ENCODE measurements at places on chromosomes 11 and 22.

DNA sequence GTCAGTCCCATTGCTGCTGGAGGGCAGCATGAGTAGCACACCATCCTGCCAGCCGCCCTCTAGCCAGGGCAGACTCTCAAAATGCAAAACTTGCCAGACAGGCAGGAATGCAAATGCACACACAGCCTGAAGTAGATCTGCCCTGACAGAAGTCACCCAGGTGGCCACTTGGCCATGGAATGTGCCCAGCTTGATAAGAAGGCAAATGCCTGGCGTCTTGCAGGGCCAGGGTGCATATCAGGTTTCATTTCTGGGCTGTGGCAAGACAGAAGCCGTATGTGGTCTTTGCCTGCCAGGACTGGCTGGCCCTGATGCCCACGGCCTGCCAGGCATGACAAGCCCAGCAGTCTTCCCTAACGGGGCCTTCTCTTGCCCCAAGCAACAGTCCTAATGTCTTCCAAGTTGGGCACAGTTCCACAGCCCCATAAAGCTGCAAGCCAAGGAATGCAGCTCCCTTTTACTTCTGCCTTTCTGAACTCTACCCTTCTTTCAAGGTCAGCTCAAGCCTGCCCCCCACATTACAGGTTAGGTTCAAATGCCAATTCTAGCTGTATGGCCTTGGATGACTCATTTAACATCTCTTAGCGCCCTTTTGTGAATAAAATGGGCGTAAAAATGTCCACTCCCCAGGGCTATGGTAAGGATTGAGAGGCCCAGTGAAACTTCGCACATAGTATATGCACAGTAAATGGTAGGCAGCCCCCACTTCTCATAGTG lies 29.7 kb downstream of the POU2AF3 start:
- no peak for DNase-seq

DNA sequence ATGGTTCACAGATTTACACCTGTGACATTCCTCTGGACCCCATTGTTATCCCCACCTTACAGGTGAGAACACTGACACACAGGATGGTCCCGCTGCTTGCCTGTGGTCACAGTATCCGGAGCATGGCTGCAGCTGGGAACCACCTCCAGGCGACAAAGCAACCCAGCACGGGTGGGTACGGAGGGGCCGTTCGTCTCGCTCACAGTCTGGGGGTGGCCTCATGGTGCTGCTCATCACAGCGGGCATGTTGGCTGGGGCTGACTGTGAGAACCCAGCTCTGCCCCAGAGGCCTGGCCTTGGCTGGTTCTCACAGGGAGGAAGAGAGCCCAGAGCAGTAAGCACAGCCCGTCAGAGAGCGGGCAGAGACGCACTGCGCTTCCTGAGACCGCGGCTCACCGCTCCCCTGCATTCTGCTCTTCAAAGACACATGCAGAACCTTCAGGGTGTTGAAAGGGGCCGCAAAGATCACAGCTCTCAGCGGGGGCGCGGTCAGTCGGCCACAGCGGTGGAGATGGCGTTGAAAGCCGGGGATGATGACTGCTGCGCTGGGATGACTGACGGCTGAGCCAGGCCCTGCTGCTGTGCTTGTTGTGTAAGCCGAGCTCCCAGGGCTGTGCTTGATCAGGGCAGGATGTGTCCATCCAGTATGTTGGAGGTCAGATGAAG lies 423.0 kb downstream of the BRD1 start:
- no peak for DNase-seq

GRCh38 chr11:44883277-44883676 lies 67.4 kb downstream of the TP53I11 start:
- DNase-seq = no peak

DNA sequence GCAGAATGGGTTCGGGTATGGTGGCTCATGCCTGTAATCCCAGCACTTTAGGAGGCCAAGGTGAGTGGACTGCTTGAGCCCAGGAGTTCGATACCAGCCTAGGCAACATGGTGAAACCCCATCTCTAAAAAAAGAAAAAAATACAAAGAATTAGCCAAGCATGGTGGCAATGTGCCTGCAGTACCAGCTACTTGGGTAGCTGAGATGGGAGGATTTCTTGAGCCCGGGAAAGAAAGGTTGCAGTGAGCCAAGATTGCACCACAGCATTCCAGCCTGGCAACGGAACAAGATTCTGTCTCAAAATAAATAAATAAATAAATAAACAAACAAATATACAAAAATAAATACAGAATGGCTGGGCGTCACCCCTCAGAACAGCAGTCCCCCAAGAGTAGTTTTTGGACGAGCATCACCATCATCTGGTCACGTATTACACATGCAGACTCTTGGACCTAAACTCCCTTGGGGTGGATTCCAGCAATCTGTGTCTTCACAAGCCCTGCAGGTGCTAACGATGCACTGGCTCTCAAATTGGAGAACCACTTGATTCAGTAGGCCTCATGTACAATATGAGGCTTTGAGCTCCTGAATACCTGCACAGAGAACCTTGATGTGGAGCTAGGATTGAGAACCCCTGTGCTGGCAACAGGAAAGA lies 33.5 kb downstream of the CLMP start:
- DNase-seq = no peak

DNA sequence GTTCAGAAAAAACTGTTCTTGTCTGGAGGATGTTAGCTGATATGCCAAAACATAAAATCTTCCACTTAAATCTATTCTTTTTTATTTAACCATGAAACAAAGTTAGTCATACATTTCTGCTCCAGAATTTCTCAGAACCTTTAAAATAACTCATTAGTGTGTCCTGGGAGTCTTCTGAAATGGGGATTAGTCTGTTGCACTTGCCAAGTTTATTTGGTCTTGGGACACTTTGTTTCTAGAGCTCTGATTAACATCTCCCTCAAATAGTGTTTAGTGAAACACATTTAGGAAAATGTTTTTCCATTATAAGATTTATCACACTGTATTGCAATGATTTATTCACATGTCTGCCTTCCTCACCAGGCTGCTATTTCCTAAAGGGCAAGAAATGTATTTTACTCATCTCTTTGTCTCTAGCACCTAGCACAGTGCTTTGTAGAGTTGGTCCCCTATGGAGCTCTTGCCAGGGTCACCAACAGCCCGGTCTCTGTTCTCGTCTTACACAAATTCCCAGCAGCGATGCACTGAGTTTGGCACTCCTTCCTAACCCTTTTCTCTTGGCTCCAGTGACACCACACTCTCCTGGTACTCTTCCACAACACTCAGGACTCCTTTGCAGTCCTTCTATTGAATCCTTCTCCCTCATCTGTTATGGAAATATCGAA lies 189.2 kb downstream of the CSNK2A3 start:
- DNase-seq = no peak

DNA sequence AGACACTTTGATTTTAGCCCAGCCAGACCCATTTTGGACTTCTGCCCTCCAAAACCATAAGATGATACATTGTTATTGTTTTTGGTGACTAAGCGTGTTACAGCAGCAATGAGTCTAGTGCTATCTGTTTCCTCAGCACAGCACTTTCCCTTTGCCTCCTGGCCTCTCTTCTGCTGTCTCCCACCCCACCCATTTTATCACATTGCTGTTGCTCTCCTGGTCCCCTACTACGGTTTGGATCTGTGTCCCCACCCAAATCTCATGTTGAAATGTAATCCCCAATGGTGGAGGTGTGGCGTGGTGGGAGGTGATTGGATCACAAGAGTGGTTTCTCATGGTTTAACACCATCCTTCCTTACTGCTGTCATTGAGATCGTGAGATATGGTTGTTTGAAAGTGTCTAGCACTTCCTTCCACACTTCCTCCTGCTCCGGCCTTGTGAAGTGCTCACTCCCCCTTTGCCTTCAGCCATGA lies 59.8 kb upstream of the CD82 start:
- DNase-seq = no peak

DNA sequence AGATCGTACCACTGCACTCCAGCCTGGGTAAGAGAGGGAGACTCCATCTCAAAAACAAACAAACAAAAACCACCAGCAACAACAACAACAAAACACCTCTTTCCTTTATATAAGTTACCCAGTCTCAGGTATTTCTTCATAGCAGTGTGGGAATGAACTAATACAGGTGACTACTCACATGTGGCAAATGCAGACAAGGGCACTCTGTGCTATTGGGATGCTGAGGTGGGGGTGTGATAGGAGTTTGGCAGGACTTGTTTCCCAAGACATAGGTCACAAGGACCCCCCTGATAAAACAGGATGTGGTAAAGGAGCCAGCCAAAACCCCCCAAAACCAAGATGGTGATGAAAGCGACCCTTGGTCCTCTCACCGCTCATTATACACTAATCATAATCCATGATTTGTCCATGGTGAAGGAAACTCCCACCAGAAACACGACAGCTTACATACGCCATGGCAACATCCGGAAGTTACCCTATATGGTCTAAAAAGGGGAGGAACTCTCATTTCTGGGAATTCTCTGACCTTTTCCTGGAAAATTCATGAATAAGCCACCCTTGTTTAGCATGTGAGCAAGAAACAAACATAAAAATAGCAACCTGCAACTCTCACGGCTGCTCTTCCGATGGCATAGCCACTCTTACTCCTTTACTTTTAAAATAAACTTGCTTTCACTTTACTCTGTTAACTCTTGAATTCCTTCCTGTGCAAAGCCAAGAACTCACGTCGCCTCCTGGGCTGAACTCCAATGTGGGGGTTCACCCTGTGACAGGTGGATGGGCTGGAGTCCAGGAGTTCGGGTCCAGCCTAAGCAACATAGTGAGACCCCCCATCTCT lies 18.8 kb upstream of the INCENP start:
- no peak for DNase-seq

- DNase-seq = peak; percentile 74
These were observed 129.1 kb downstream of the EHF start for GRCh38 chr11:34749666-34750659.

DNA sequence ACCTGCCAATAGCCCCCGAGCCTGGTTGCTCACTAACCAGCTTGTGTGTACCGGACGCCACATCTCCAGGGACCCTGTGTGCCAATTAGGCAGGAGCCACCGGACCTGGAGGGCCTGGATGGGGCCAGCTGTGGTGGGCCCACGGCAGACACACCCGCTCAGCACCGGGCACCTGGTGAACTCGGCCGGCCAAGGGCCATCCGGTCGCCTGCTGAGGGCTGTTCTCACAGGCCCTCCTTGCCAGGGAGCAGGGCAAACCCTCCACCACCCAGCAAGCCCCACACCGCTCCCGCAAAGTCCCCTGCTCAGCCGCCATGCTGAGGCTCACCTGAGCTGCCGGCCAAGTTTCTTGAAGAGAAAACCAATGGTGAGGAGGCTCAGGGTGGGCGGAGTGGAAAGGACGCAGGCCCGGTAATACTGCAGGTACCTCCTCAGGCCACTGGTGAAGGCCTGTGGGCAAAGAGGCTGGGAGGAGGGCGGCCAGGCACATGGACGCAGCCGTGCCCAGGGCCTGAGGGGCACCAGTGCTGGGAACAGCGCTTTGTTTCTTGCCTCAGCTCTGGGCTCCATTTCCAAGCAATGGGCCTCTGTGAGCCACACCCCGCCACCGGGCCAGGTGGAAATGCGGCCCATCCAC lies 17.1 kb downstream of the TUBGCP6 start:
- DNase-seq = no peak

DNA sequence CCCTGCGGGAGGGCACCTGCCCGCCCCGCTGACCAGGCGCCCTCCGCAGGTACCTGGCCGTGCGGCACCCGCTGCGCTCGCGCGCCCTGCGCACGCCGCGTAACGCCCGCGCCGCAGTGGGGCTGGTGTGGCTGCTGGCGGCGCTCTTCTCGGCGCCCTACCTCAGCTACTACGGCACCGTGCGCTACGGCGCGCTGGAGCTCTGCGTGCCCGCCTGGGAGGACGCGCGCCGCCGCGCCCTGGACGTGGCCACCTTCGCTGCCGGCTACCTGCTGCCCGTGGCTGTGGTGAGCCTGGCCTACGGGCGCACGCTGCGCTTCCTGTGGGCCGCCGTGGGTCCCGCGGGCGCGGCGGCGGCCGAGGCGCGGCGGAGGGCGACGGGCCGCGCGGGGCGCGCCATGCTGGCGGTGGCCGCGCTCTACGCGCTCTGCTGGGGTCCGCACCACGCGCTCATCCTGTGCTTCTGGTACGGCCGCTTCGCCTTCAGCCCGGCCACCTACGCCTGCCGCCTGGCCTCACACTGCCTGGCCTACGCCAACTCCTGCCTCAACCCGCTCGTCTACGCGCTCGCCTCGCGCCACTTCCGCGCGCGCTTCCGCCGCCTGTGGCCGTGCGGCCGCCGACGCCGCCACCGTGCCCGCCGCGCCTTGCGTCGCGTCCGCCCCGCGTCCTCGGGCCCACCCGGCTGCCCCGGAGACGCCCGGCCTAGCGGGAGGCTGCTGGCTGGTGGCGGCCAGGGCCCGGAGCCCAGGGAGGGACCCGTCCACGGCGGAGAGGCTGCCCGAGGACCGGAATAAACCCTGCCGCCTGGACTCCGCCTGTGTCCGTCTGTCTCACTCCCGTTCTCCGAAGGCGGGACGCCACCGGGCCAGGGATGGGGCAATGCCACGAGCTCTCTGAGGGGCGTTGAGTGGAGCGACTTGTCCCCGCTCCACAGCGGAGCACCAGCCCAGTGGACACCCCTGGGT lies 1.8 kb downstream of the GALR3 start:
- no peak for DNase-seq

DNA sequence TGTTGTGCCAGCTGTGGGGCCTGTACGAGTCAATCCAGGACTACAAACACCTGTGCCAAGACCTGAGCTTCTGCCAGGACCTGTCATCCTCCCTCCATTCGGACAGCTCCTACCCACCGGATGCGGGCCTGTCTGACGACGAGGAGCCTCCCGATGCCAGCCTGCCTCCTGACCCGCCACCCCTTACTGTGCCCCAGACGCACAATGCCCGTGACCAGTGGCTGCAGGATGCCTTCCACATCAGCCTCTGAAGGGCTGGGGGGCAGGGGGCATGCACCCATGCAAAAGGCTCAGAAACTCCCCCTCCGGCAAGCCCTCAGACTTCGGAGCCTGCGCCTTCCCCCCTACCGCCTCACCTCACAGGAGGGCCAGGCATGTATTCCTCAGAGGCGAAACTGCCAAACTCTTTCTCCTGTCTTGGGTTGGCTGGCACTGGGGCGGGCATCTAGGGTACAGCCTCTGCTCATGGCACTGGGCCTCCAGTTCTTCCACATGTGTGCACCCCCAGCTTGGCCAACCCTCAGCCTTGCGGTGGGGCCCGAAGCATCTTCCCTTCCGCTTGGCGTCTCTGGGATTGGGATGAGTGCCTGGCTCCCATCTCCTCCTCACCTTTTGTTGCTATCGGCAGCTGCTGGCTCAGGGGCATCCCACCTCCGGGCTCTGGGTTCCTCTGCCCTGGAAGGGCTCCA lies 1.2 kb downstream of the FAM89B start:
- DNase-seq = no peak

DNA sequence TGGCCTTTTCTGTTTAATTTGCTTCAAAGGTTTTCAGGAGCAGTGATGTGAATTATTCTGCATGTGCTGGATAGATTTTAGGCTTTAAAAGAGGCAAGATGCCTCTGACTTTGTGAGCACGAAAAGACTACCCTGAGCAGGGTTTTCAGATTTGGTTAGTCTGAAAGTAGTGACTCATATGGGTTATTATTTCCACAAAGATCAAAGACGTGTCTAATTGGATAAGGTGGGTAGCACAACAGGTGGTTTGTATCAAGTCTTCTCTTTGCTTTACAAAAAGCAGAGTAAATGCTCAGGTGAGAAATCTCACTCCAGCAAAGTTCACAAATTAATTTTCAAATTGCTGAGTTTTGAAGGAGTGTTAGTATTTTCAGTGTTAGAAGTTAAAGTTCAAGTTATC lies 37.6 kb upstream of the DBX1 start:
- DNase-seq = no peak

- no peak for DNase-seq
These were observed 105.3 kb downstream of the MORC2 start for GRCh38 chr22:30863081-30863833.

- DNase-seq = no peak
These were observed 2.6 kb upstream of the NLRP10 start for GRCh38 chr11:7967826-7968225.

GRCh38 chr22:41171996-41172395 lies 33.1 kb upstream of the L3MBTL2 start:
- no peak for DNase-seq
